ENCODE measurements at places on chromosomes 2 and 18.

DNA sequence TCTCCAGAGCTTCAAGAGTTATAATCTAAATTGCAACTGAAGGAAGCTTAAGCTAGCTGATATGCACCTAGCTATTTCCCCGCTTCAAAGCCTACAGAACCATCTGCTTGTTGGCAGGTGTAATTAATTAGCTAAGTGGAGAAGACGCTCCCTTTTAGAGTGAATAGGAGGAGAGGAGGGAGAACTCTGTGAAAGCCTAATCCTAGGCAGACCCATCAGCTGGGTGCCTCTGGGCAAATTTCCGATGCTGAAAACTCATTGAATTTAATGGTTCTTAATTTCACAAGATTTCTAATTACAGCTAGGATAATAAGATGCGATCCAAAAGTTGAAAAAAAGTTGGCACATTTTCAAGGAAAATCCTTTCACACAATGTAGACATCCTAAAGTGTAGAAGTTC, 735.9 kb downstream of the ERBB4 start:
- no peak for DNase-seq

GRCh38 chr2:98469862-98470544, 25.3 kb downstream of the INPP4A start:
- no peak for DNase-seq

GRCh38 chr18:11343096-11343495, 193.7 kb upstream of the PIEZO2 start:
- no peak for DNase-seq

- no peak for DNase-seq
These were observed 70.0 kb upstream of the MAP4K4 start for GRCh38 chr2:101627285-101628029.

Data from activated CD4-positive, alpha-beta T cell treated with anti-CD3 and anti-CD28 coated beads, Interleukin-2, amount 50 U/mL, for 1 hour (primary cell).